Hematopoietic multipotent progenitor cell (in vitro differentiated cells): ENCODE measurements at places on chromosomes 3 and 15.

DNA sequence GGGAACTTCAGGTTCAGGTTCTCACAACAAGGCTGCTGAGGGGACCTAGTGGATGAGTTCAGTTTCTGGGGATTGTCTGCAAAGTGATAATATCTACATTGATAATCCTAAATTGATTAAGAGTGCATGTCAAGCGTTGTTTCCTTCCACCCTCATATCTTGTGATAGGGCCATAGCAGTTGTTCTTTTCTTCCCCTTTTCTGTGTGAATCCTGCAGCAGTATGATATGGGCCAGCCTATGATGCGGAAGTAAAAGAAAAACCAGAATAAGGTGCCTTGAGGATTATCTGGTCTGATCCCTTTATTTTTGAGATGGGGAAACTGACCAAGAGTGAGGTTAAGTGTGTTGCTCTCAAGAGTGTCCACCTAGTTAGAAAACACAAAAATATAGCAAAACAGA lies 86.2 kb downstream of the MITF start:
- no peak for DNase-seq

DNA sequence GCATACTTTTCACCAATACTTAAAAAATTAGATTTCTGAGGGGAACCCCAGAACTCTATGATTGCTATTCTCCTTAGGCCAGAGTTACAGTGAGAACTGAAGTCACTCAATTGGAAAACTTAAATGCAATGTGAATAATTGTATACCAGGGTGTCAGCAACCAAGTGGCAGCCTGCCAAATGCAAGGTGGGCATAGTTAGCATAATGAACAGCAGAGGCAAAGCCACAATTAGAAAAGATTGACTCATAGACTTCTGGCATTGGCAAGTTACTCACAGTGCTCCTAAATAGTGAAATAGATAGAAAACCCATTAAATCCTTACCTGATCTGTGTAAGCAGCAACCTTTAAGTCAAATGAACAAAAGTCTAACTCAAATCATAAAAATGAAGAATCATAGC lies 94.9 kb downstream of the BCHE start:
- no peak for DNase-seq

DNA sequence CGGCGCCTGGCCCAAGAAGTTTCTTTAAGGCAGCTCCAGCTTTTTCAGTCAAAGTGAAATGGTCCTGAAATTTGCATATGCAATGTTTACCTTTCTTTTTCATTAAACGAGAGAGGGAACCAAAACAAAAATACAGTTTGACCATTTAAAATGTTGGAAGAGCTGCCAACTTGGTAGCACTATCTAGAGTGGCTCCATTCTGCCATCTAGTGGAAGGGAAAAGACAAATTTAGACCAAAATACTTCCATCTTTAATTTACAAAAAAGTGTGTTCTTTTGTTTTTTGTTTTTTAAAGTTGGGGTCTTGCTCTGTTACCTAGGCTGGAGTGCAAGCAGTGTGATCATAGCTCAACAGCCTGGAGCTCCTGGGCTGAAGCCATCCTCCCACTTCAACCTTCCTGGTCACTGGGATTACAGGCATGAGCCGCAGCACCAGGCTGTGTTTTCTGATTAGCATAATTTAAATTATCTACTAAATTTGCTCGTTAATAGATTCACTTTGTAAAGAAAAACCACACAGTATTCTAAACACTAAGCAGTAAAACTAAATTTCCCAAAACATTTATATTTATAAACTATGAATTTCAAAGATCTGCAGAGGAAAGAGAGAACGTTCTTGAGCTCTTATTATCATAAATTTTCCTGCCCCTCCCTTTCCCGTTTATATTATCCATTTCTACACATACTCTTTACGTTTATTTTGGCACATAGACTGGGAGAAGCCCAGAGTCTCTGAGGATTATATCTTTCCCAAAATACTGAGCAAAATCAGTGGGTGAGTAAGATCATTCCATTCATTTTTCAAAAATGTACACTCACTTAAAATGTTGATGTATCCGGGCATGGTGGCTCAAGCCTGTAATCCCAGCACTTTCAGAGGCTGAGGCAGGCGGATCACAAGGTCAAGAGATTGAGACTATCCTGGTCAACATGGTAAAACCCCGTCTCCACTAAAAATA lies 15.4 kb upstream of the RFC4 start:
- peak; percentile 57 for DNase-seq

DNA sequence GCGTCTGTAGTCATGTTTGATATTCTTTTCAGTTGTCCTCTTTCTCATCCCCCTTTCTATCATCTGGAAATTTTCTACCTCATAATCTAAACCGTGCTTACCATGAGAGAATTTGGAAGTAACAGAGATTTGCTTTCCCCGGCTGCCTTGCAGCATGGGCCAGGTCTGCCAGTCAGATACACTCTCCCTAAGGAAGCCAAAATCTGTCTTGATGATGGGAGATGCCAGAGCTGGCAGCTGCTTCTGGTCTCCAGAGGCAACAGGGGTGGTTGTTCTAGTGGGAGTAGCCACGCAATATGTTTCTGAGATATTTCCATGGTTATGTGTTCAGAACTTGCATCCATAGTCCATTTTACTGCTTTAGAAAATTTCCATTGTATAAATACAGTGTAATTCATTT lies 218.9 kb upstream of the RORA start:
- DNase-seq = no peak

DNA sequence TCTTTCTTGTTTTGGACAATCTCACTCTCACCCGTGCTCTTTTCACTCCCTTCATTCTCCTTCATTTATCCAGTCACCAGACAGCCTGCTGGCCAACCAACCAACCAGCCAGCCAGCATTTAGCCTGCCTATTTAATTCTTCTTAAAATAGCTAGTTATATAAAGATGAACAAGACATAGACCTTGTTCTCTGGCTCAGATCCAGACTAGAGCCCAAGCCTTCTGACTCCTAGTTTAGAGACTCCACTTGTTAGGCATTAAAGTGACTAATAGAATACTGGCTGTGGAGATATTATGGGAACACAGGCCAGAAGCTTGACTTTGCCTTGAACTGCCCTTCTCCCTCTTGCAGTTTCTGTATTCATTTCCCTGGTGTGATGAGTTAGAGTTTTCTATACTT lies 215.3 kb upstream of the THRB start:
- no peak for DNase-seq

DNA sequence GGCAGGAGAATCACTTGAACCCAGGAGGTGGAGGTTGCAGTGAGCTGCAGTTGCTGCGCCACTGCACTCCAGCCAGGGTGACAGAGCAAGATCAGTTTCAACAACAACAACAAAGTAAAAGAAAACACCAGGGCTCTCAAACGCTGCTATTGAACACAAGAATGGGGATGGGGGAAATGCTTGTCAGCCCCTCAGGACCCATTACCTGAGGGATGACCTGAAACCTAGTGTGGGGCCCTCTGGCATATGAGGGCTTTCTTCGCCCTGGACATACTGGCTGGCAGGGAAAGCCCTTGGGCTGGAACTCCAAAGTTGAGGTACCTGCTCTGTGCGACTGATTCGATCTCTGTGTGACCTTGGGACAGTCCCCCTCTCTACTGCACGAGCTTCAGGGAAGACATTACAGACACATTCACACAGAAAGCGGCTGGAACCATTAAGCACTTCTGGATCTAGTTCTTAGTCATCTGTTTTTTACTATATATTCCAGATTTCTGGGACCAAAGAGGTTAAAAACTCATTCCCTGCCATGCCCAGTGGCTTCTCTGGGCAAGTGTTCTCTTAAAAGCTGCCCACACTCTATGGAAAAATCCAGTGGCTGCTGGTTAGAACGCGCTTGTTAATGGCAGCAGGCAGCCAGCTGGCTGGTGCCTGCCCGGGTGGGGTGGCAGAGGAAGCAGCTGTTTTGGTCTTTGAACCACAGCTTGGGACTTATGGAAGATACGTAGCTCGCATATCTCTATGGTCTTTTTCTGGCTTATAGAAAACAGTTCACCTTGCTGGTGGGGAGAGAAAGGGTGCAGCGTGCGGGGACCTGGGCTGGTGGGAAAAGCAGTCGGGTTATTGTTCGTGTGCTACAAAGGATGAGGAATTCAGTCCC lies 57.2 kb downstream of the ATP1B3 start:
- no peak for DNase-seq

DNA sequence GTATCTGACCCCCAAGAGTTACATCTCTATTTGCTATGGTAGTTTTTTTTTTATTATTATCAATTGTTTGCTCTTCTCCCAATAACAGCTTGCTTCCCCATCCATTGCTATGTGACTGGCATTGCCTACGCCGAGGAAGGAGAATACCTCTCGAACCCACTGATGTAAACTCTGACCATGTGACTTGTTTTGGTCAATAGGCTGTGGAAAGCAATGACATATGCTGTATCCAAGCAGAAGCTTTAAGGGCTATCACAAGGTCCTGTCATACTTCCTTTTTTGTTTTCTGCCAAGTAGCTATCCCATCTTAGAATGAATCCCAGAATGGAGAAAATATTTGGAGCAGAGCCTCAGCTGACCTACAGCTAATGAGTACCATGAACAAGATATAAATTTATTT lies 111.0 kb upstream of the FRMD4B start:
- no peak for DNase-seq
